ENCODE measurements at places on chromosomes 2 and 18.
A peak's percentile ranks its signal among the peaks of the same experiment; 100 is the strongest.

DNA sequence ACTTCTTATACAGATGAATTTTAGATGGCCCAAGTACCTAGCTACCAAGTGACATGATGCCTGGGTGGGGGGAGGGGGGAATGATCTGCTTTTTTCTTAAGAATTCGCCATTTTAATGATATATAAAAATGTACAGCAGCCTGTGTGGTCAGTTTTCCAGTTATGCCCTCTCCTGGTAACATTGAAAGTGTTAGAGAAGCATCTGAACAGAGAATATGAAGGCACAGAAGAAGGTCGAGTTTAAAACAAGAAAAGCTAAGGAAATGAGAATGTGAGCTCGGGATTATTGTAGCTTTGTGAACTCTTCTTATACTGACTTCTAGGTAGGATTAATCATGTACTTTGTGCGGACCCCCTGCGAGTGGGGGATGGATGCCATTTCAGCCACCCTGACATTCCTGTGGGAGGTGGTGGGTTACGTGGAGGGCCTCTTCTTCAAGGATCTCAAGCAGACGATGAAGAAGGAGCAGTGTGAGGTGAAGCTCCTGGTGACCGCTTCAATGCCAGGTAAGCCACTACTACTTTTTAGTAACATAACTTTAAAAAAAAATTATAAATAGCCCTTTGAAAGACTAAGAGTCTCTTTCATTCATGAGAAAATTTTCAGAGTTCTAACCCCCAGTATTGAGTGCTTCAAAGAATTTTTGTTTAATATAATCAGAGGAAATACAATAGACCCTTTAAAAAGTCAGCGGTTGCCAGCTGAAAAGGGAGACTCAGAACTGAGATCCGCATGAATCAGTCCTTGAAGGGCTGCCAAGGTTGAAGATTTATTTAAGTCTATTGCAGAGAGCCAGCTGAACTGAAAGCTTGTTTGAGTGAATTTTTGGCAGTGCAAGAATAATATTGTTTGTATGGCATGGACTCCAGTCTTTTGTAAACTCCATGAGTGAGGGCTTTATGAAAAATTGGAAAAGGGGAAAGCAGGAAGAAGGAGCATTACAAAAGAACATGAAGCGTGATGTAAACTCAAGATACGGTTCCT lies 68.6 kb upstream of the RPE start:
- no peak for DNase-seq

- no peak for DNase-seq
Observed at GRCh38 chr2:225781991-225782390, 382.5 kb downstream of the NYAP2 start.

- DNase-seq: peak; percentile 69
Observed at GRCh38 chr2:74374509-74375205, 5.5 kb downstream of the DCTN1 start.

GRCh38 chr2:160200921-160201320 lies 849 bp upstream of the ITGB6 start:
- no peak for DNase-seq

- DNase-seq: peak; percentile 77
Observed at GRCh38 chr18:51196118-51196810, 1.2 kb downstream of the MEX3C start.

GRCh38 chr2:240404174-240404852 lies 31.1 kb upstream of the GPC1 start:
- peak; percentile 16 for DNase-seq

Measured in right forelimb (tissue), 1 donor.